ENCODE measurements at places on chromosomes 4 and X. TPM values are rescaled to one million over a fixed set of nuclear protein-coding genes. Genes with fewer than 3 reads are reported as not detected.

ETDA gene
- polyA plus RNA-seq: not detected

- no peak for DNase-seq
Observed at GRCh38 chr4:169661761-169662160, 41.4 kb downstream of the CLCN3 start.

DNA sequence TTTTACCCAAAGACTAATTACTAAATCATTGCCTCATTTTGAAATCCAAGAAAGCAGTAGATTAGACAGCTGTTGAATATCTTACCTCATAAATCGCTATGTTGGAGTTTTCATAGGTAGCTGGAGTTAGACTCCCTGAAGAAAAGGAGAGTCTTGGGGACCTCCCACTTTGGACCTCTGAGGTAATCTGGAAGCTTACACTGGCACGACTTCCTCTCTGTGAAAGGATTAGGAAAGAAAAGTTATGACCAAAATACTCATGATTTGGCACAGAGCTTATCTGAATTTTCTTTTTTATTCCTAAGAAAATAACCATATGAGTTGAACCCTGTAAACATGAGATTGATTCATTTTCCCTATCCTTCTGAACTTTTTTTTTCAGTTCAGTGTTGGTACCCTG is 40.6 kb downstream of the GUCY2F start:
- DNase-seq: no peak

GRCh38 chr4:144734522-144734921 is 88.6 kb downstream of the HHIP start:
- DNase-seq: no peak

XG gene
- polyA plus RNA-seq: 1.7 TPM

SPATA4 gene
- 0.24 TPM for polyA plus RNA-seq

GRCh38 chr4:86174506-86174905 is 185.3 kb downstream of the MAPK10 start:
- DNase-seq: no peak

- no peak for DNase-seq
Observed at GRCh38 chr4:129138810-129139496, 43.0 kb downstream of the C4orf33 start.

DNA sequence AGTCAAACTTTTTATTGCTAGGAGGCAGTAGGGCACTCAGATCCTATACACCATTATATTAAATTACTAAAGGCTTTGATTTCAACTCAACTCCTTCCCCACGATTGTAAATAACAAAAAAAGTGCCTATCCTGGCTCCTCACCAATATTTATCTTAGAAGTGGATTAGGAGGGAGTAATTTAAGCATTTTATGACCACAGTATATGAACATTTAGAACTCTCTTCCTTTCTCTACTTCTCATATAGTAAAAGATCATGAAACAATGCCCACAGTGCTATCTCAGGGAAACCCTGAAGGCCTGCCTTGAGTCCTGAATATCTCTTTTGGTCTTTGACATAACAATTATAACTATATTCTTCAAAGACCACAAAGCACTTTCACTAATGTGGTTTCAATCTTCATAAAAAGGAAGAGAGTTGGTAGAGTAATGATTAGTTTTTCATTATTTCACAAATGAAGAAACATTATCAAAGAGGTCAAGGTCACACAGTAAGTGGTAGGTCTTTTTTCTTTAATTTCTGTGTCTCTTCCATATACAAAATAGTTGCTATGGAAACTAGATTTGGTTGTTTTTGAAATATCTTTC is 29.1 kb upstream of the ADH1C start:
- DNase-seq: no peak

DNA sequence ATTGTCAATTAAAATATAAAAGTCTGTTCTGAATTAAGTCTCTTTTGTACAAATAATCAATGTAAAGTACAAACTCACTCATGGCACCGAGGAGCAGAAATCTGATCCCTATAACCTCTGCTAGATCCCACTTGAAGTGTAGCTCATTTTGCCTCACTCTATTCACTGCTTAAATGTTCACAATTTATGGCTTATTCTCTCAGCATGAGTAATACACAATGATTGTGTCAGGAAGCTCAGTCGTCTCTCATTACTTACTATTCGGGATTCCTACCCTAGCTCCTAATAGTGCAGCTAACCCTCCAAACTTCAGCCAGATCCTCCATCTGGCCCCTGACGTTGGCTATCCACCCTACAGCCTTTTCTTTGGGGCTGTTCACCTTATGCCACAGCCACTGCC is 4.7 kb upstream of the AMMECR1 start:
- no peak for DNase-seq

WNK3 gene
- polyA plus RNA-seq: 2.1 TPM

DNA sequence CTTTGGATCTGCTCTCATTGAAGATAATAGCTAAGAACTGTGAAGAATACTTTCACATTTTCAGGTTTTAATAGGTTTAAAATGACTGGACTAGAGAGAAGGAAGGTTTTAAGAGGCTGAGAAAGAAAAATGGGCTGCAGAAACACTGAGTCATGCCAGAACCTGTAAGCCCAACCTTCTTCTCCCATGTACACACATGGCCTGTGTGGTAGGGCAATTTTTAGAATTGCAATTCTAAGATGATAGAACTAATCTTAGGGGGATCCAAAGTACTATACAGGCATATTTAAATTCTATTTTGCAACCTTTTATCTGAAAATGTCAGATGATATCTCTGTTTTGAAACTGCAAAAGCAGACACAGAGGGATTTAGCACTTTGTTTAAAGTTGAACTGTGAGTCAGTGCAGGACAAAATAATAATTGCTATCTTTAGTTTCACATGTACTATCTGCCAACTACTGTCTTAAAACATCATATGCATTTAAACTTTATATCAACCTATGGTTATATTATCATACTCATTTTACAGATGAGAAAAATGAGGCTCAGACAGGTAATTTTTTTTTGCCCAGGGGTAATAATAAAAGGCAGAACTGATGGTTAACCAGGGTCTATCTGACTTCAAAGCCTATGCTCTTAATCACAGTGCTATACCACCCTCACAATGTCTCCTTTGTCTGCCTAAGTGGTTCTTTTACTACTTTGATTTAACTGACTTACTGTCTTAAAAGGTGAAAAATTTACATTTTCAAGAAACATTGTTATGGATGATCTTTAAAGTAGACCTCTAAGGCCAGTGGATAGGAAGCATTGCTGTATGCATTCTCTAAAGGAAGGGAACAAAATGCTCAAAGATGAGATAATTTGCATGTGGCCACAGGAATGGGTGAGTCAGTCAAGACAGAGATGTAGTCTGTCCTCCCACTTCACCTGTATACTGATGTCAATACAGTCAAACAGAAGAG is 4.3 kb downstream of the TMPRSS11E start:
- no peak for DNase-seq

GRCh38 chr4:139535871-139536234 is 20.2 kb downstream of the SETD7 start:
- no peak for DNase-seq

DNA sequence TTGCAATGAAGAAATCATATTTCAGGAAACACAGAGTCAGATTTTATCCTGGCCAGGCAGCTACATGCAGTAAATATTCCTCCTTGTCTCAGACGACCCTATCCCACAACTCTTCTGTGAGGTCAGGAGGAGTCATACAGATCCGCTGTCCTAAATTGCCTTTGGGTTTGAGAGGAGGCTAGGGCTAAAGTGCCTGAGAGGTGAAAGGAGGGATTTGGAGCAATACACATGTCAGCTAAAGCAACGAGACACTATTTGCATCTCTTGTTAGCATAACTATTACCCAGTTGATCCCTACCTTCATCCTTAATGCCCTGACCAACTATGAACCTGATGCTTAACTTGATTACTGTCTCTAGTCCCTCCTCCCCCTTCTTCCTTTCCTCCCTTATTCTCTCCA is 98.6 kb downstream of the TBC1D19 start:
- DNase-seq: no peak

- DNase-seq: no peak
Observed at GRCh38 chr4:15504041-15504440, 34.4 kb downstream of the CC2D2A start.

DNA sequence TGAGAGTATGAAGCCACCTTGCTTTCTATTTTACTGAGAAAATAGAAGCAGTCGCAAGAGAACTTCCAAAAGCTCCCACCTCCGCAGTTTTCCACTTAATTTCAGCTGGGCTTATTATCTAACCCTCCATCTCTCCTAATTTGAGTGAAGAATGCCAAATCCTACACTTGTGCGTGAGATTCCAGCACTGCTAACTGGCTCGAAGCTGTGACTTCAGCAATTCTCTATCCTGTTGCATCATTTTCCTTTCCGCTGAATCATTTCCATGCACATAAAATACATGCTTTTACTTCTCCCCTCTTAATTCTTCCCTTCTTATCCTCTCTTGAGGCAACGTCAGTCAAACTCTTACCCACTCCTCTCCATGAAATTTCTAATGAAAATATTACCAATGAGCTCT is 189.5 kb downstream of the GASK1B start:
- DNase-seq: no peak

DNA sequence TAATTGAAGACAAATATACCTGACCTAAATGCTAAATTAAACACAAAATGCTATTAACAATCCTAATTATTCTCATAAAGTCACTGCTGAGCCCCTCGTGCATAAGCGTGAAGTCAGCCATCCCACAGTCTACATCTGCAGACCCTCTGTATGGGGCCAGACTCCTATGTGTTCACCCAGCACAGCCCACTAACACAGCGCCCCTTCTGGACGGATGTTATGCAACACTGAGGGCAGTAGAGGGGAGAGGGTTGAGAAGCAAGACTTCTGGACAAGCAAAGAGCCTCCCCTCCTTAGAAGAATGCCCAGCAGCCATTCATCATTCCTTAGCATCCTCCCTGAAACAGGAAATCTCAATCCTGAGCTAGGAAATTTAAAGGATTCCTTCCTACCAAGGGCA is 7.9 kb downstream of the TRPC3 start:
- no peak for DNase-seq

SUPT20HL1 gene
- 0.10 TPM for polyA plus RNA-seq

- no peak for DNase-seq
Observed at GRCh38 chrX:20280938-20281337, 14.2 kb upstream of the RPS6KA3 start.

KDR gene
- polyA plus RNA-seq: 36.5 TPM

DNA sequence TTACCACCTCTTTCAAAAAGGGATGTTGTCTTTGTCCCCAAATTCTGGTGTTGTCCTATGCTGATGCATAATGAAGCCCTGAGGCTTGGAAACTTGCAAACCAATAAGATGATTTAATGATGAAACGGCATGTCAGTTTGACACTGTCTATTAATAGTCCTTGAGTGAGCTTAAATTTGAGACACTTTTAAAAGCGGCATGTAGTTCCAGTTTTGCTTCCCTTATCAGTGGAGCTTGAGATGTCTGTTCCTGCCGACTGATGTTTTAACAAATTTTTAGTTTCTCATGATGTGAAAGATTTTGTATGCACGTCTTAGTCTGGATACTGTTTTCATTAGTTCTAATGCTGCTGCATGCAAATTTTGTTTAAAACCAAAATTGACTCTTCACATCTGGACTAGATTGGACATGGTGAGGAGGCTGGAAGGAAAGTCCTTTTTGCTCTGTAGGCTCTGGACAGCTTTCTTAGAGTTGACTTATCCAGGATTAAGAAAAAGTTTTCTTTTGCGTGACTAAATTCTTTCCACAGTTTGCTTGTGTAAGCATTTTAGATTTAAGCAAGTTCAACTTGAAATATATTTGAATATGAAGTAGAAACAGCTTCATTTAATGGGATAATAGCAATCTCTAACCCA is 11.7 kb downstream of the C1GALT1C1 start:
- no peak for DNase-seq

GLOD5 gene
- not detected for polyA plus RNA-seq

VSIG4 gene
- polyA plus RNA-seq: 12.1 TPM

PPA2 gene
- polyA plus RNA-seq: 51.4 TPM

STK32B gene
- 5.4 TPM for polyA plus RNA-seq

DNA sequence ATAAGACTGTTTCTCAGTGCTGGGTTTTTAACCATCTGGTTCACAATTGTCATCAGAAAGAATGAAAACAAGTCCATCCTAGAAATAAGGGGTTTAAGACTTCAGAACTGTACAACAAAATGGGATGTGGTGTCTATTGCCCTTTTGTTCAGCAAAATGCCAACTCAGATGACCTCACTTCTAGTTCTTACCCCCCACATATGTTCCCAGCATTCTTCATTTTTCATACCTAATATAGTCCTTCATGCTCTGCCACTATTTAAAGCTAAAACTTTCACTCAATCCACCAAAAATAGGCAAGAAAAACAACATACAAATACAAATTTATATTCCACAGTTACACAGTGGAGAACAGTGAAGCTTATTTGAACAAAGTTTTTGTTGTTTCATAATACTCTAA is 111.4 kb downstream of the SORBS2 start:
- no peak for DNase-seq

GRCh38 chrX:53681661-53682060 is 4.9 kb downstream of the HUWE1 start:
- no peak for DNase-seq

GRCh38 chrX:134570899-134571298 is 87.4 kb downstream of the PLAC1 start:
- DNase-seq: no peak

CXCL11 gene
- not detected for polyA plus RNA-seq

- DNase-seq: no peak
Observed at GRCh38 chr4:161285461-161285860, 878.3 kb downstream of the FSTL5 start.

DNA sequence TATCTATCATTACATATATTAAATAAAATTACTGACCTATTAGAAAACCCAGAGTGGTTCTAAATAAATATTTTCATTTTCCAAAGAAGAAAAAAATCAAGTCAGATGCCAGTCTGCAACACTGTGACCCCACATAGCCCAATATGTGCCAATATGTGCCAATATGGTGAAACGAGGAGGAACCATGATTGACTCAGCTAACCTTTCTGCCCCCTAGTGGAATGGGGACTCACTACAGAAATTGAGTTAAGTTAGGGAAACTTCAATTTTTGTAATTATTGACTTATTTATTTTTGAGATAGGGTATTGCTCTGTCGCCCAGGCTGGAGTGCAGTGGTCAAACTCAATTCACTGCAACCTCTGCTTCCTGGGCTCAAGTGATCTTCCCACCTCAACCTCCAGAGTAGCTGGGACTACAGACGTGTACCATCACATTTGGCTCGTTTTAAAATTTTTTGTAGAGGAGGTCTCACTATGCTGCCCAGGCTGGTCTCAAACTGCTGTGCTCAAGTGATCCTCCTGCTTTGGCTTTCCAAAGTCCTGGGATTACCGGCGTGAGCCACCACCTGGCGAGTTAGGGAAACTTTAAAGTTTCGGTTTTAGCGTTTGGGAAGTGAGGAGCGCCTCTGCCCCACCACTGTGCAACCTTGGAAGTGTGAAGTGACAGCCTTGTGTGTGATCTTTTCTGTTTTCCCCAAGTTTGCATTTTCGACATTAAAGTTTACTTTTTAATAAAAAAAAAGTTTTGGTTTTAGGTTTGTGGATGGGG is 116.8 kb upstream of the SHISA3 start:
- DNase-seq: no peak

All from forelimb muscle (tissue), 1 donor.